ENCODE measurements at places on chromosomes 1 and 21.

DNA sequence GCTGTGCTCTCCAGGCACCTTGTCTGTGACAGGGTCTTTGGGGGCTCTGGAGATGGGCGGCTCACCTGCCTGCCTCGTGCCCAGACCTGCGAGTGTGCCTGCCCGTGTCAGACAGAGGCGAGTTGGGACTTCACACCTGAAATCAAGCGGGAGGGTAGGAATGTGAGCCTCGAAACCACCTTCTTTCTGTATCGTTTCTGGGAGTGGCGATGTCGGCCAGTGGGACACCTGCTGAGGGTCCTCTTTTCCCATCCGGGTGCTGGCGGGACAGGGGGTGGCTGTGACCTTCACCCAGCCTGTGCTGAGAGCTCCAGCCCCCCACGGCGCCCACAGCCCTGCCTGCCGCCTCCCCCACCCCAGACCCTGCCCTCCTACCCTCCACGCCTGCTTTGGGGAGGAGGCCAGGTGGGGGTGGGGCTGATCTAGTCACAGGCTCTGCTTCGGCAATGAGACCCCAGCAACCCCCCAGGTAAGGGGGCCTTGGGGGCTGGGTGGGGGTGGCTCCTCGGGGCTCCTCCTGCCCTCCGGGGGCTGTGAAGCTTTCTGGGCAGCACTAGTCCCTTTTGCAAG is 15.6 kb upstream of the FAAP20 start:
- DNase-seq = no peak

DNA sequence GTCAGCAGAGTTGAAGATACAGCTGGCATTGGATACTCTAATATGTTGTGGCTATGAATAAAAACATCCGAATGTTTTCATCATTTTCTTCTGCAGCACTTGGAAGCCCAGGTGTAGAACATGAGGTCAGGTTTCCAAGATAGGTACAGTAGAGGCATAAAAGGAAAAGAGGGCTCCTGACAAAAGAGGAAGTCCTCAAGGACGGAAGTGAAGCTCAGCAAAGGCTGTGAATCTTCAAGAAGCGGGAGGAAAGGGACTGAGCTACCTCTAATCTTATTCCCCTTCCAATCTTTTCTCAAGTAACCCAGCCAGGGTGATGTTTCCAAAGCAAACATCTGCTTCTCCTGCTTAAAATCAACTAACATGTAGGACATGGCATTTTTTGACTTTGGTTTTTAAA is 4.4 kb upstream of the PIK3C2B start:
- DNase-seq = peak; percentile 68

DNA sequence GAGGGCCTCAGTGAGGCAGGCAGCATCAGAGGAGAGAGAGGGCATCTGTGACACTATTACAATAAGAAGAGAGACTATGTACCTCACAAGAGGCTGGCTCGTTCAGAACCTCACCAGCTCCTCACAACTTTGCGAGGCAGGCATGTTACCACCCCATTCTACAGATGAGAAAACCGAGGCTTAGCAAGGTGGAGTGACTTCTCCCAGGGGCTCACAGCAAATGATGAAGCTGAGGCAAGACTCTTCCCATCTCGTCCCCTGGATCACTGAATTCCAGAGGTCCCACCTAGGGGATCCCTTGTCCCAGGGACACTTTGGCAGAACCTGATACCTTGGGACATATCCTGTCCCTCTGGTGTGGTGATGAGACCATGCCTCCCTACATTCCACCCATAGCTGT is 64.4 kb downstream of the DISP3 start:
- no peak for DNase-seq

GRCh38 chr1:209041927-209042326 is 541.6 kb upstream of the CAMK1G start:
- DNase-seq = peak; percentile 30

DNA sequence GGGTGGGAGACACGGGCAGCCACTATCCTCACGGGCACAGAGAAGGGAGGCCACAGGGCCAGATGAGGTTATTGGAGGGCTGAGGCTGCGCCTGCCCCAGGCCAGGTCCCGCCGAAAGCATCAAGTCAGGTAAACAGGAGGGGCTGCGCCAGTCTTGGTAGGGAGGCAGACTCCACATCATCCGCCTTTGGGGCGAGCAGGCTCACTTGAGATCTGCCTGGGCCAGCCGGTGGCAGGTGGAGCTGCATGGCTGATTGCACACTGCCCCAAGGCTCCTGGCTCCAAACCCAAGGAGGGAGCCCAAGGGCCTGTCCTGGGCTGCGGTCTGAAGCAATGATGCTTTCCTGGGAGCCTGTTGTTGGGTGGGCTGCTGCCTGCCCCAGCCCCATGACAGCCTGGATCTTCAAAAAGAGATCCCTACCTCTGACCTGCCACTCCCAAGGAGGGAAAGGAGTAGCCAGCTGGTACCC is 4.6 kb downstream of the SMIM1 start:
- no peak for DNase-seq

- peak; percentile 39 for DNase-seq
Measured at GRCh38 chr1:206608108-206608698, 4.1 kb downstream of the EIF2D start.

DNA sequence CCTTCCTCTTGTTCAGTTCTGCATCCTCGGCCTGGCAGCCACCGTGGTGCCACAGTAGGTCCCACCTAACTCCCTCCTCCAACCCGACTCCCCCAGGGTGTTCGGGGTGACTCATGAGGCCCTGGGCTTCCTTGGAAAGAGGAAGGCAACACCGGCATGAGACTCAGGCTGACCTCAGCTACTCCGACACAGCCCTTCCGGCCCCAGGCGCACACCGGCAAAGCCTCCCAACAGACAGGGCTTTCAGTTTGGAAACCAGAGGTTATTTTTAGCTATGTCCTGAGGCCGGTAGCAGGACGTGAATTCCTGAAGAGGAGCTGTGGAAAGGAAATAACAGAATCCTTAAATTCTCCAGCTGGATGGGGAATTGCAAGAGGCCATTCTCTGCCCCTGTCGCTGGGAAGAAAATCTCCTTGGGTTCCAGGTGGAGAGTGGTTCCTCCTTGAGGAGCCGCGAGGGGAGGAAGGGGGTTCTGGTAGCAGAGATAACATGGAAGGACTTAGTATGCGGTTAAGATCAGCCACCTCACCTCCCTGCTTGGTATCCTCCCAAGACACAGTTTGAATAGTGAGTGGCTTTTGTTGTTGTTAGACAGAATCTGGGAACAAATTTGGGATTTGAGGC is 24.4 kb downstream of the PLXNA2 start:
- peak; percentile 73 for DNase-seq

- peak; percentile 74 for DNase-seq
Measured at GRCh38 chr1:162056043-162056442, 13.4 kb upstream of the NOS1AP start.

- no peak for DNase-seq
Measured at GRCh38 chr1:183433703-183434102, 15.5 kb upstream of the NMNAT2 start.

- no peak for DNase-seq
Measured at GRCh38 chr1:158038793-158039192, 45.3 kb downstream of the KIRREL1 start.

- DNase-seq = no peak
Measured at GRCh38 chr1:208068407-208068806, 157.5 kb upstream of the CD34 start.

- DNase-seq = peak; percentile 50
Measured at GRCh38 chr1:65208563-65208973, 60.6 kb downstream of the AK4 start.

- no peak for DNase-seq
Measured at GRCh38 chr1:240927821-240928220, 315.9 kb upstream of the GREM2 start.

DNA sequence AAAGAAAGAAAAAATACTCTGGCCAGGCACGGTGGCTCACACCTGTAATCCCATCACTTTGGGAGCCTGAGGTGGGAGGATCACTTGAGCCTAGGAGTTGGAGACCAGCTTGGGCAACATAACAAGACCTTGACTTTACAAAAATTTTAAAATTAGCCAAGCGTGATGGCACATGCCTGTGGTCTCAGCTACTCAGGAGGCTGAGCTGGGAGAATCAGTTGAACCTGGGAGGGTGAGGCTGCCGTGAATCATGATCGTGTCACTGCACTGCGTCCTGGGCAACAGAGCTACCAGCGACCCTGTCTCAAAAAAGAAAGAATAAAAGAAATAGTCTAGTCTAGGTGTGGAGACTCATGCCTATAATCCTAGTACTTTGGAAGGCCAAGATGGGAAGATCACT is 22.3 kb downstream of the RRP1B start:
- DNase-seq = no peak

- DNase-seq = peak; percentile 86
Measured at GRCh38 chr1:150507912-150508864, at the start of gene ECM1. Gene ECM1 (plus strand): TSS chr1:150508109. CDS start chr1:150508210, 101 bp downstream.

GRCh38 chr1:60727552-60727951 is 354.8 kb upstream of the NFIA start:
- DNase-seq = no peak

DNA sequence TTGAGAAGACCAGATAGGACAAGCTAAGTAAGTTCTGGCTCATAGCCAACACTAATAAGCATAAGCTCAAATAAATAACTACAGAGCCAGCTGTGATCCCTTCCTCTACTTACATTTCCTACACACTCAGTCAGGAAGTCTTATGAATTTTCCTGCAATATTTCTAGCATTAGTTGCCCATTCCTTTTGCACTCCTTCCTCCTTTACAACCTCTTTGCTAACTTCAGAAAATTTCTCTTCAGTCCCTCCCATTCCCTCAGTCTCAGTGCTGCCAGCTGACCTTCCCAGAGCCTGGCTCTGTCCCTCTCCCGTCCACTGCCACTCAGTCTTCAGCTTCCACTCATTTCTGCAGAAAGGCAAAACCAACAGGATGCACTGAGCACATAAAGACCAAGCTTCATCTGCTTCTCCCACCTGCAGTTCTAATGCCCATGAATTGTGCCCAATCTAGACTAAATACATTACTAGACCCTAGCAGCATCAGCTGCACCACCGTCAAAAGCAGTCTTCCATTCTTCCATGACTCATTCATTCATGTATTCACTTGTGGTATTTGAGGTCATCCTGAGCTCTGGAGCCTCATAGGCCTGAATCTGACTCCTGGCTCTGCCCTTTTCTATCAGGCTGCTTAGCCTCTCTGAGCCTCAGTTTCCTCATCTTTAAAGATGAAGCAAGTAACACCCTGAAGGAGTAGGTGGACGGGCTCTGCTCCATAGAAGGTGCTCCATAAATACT is 54.6 kb upstream of the SIPA1L2 start:
- DNase-seq = no peak

GRCh38 chr1:2194319-2194897 is at the start of gene FAAP20:
Gene FAAP20 (minus strand): TSS chr1:2194772. CDS start chr1:2194749, 23 bp downstream.
- DNase-seq = peak; percentile 86

- no peak for DNase-seq
Measured at GRCh38 chr1:64163431-64163830, 40.0 kb upstream of the UBE2U start.

GRCh38 chr1:17877316-17877715 is 122.2 kb downstream of the ACTL8 start:
- no peak for DNase-seq

GRCh38 chr1:111625276-111625675 is 5.7 kb downstream of the RAP1A start:
- DNase-seq = no peak

GRCh38 chr1:220124542-220124941 is 30.6 kb downstream of the IARS2 start:
- DNase-seq = no peak

DNA sequence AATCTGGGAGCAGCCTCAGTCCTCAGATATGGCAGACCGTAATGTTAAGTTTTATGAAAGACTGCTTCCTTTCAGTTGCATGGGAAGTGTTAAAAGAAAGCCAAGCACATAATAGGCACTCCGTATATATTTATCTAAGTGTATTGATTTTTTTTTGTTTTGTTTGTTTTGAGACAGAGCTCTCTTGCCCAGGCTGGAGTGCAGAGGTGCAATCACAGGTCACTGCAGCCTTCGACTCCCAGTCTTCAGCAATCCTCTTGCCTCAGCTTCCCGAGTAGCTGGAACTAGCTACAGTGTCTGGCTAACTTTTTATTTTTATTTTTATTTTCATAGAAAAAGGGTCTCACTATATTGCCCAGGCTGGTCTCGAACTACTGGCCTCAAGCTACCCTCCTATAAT is 341.8 kb downstream of the USH2A start:
- DNase-seq = no peak

DNA sequence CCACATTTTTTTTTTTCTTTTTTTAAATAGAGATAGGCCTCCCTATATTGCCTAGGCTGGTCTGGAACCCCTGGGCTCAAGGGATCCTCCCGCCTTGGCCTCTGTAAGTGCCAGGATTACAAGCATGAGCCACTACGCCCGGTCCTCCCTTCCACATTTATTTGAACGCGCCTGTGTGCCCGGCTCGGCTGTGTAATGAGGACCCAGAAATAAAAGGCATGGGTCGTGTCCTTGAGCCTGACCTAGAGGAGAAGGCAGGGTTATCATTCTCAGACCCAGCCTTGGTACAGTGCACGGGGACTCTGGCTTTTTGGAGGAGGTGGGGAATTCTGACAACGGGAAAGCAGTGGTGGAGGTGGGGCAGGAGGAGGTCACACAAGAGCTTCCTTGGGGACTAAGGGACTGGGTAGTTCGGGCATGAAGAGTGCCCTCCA is 841 bp downstream of the CENPF start:
- DNase-seq = peak; percentile 10

GRCh38 chr1:26336477-26337205 is 17.3 kb downstream of the CRYBG2 start:
- peak; percentile 68 for DNase-seq

DNA sequence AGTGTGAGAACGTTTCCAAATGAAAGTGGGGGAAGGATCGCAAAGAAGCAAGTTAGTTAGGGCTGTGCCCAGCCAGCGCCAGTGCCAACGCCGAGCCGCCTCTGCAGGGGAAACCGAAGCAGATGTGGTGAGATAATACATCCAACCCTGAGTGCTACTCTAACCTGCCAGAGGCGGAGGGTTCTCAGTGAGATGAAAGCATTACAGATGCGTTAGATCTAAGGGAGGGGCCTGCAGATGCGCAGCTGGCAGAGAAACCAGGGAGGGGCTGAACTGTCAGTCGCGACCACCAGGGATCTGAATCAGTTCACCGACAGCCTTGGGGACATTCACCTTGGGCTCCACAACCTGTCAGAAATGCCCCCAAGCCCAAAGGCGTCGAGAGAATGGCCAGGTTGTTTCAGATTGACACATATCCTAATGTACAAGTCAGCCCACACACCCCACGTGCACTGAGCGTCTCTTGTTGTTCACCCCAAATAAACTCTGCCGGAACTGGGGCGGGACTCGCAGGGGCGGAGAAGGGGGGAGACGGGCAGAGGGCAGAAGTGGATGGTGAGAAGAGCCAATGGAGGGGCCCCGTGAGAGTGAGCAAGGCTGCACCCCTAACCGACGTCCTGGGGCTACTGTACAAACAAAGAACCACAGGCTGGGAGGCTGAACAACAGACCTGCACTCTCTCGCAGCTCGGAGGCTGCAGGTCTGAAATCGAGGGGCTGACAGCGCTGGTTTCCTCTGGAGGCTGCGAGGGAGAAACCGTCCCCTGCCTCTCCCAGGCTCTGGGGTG is 8.7 kb upstream of the UMODL1 start:
- DNase-seq = peak; percentile 90

- DNase-seq = peak; percentile 91
Measured at GRCh38 chr1:2300851-2301606, 72.9 kb downstream of the SKI start.

- no peak for DNase-seq
Measured at GRCh38 chr1:37567023-37567422, 10.3 kb downstream of the DNALI1 start.

GRCh38 chr1:32336963-32337675 is 1.1 kb upstream of the MARCKSL1 start:
- DNase-seq = peak; percentile 94
